ENCODE measurements at places on chromosomes 7 and 10.

GRCh38 chr10:33314811-33315561 lies 19.5 kb downstream of the NRP1 start:
- DNase-seq = no peak

DNA sequence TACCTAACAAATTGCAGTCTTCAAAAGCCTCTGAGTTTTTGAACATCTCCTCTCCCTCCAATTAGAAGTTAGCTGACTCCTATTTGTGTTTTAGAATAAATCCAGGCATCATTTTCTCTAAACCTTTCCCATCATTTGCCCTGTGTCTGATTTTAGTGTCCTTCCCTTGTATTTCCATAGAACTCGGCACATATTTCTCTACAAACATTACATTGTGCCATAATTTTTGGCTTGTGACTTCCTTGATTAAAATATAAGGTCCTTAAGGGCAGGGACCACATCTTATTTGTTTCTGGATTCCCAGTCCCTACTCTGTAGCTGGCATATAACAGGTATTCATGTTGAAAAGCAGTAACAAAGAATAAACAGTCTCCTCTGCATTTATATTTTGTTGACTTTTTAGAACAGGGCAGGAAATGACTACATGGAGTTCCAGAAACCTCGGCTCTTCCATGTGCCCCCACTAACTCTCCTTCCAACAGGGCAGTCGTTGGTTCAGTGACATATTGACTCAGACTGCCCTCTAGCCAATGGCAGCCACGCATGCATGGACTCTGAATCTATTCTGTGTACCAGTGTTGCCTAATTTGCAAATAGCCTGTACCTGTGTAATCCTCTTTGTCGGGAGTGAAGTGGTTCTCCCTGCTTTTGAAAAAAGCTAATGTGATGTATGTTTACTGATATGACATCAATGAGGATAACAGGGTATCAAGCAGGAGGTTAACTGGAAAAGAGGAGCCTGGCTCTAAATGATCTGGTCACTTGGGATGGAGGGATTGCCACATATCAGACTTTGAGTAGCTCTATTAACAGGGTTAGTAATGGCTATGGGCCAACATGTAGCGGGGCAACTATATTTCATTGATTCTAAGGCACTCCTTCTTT lies 19.8 kb upstream of the CPN1 start:
- no peak for DNase-seq

GRCh38 chr10:23976275-23976674 lies 232.7 kb upstream of the KIAA1217 start:
- DNase-seq = no peak

DNA sequence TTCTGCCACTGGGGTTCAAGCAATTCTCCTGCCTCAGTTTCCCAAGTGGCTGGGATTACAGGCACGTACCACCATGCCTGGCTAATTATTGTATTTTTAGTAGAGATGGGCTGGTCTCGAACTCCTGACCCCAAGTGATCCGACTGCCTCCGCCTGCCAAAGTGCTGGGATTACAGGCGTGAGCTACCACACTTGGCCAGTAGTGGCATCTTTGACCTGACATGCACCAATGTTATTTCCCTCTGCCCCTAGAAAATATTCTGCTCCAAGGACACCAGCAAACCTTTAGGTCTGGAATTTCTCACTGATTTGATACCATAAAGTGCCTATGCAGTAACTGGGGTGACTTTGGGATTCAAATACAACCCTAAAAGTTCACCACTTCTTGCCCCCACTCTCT lies 179.4 kb downstream of the ARID5B start:
- DNase-seq = no peak

- DNase-seq = no peak
Observed at GRCh38 chr10:8312781-8313180, 258.3 kb downstream of the GATA3 start.

DNA sequence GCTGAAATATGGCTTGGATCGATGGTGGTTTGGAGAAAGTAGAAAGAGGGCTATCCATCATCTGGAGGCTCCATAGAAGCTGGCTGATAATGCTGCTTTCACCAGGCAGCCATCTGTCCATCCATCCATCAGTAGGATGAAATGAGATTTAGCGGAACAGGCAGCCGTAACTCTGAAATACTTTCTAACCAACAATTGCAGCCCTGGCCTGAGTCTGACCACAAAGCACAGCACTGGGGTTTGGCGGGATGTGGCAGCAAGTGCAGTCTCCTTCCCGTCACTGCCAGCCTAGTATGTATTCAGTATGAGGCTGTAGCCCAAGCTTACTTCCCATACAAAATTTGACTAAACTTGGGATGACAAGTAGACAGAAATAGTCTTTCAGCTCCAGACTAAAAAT lies 38.0 kb downstream of the R3HCC1L start:
- DNase-seq = no peak

DNA sequence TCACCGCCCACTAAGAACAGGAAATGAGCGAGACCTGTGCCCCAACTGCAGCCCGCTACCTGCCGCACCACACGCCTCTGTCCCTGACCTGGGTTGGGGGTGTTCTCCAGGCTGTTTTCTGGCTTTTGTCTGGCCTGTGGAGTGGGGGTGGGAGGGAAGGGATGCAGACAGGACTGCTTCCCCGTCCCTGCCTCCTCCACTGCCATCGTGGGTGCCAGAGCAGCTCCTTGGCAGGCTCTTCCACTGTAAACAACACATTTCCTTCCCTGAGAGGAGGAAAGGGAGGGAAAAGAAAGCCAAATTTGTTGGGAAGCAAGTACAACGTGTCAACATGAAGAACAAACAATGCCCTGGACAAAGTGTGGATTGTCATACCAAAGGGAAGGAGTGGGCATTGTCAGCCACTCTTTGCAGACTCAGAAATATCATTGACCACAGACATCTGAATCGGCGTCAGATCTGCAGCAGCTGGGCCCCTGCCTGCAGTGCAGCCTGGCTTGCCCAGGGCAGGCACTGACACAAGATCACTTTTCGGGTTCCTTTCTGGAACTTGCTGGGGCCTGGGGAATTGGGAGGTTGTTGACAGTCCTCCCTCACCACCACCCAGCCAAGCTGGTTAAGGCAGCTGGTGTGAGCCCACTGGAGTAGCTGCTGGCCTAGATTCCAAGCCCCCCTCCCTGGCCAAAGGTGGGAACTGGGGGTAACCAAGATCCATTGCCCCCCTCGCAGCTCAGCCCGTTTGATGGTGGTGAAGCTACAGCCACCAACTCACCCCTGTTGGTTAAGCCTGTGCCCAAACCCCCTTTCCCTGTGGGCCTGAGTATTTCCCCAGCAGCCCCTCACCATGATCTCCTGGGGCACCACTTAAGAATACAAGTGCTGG lies 22.6 kb upstream of the TRIM8 start:
- DNase-seq = no peak

GRCh38 chr10:124091646-124092249 lies 1.6 kb downstream of the CHST15 start:
- DNase-seq = no peak

DNA sequence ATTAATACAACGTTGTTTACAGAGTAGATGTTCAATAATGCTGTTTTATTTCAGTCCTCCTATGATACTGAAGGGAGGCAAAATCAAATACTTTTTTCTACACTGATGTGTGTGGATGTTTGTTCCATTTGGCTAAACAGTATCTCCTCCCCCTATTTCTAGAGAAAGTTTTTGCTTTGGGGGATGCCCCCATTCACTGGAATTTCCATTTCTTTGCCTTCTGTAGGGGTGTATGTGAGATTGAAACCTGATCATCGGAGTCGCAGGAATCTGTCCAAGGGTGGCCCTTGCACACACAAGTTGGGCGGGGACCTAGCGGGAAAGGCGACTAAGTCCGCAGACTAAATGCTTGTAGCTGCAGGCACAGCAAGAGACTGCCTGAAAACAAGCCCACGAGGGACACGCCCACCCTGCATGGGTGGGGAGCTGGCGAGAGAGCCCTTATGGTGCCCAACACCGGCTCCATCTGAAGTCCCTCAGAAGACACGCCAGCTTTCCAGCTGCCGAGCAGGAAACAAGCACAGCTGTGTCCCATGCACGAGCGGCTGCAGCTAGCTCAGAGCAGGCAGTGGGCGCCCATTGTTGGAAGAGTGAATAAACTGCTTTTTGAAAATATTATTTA lies 58.0 kb downstream of the ESYT2 start:
- DNase-seq = no peak

- DNase-seq = no peak
Observed at GRCh38 chr7:19437446-19437845, 271.4 kb downstream of the POLR1F start.

GRCh38 chr7:2621061-2621828 lies 10.5 kb upstream of the TTYH3 start:
- no peak for DNase-seq

GRCh38 chr10:59655309-59655708 lies 54.3 kb downstream of the SLC16A9 start:
- no peak for DNase-seq

DNA sequence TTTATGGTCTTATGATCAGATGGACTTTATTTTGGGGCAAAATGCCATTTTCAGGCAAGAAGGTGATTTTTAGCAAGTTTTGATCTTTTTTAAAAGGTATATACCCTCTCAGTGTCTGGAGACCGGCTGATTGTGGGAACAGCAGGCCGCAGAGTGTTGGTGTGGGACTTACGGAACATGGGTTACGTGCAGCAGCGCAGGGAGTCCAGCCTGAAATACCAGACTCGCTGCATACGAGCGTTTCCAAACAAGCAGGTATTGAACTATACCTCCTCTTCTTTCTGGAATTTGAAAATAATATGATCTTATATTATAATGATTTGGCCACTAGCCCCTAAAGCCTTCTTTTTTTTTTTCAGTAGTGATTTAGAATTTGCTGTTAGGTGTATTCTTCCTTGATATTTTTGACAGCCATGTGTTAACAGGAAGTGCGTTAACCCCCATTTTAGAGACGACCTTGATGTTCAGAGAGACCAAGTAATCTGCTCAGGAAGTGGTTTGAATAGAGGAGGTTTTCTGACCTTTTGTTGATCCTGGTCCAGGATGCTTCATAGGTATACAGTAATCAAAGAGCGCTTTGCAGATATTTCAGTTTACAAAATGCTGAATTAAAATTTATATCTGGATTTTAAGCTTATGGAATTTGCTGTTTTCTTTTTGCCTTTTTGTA lies 6.2 kb downstream of the BUB3 start:
- DNase-seq = no peak

DNA sequence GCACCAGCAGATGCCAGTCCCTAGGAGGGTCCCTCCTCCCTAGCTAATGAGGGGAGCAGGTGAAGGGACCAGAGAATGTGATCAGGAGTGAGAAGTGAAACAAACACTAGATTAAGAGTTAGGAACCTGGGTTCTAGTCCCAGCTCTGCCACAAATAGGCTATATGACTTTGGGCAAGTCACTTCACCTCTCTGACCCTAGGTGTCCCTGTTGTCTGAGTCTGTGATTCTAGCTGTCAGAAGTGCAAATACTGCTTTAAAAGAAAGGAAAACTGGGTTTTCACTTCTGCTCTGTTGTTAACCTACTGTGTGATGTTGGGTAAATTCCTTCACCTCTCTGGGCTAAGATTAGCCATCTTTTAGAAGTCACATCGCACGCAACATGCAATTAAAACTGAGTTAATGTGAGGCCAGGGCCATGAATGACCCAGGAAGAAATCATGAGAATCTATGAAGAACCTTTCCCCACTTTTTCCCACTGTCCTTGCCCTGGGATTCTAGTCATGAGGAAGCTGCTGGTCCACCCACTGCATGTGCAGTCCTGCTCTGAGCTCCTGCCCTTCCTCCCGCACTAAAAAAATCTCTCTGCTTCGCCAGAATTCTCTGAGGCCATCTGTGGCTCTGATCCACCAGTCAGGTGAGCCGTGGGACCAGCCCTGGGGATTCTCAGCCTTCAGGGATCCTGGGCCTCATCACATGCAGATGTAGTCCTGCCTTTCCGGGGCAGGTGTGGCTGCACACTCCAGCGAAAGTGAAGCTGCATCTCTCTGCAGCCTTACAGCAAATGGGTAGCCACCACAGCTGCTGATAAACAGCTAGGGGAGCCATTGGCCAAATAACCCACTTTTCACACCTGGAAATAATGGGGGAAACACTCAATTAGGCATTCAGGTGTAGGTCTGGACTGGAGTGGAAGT lies 181.7 kb downstream of the PLXNA4 start:
- DNase-seq = no peak

Measured in stimulated activated CD4-positive, alpha-beta T cell treated with anti-CD3 and anti-CD28 coated beads, TNF-alpha, amount 100 ng/mL, for 24 hours (primary cell).